NCI-H2107 (cell line): ENCODE measurements at places on chromosomes 4 and X.

GRCh38 chr4:88177983-88178625 lies 19.7 kb upstream of the ABCG2 start:
- DNase-seq = no peak

DNA sequence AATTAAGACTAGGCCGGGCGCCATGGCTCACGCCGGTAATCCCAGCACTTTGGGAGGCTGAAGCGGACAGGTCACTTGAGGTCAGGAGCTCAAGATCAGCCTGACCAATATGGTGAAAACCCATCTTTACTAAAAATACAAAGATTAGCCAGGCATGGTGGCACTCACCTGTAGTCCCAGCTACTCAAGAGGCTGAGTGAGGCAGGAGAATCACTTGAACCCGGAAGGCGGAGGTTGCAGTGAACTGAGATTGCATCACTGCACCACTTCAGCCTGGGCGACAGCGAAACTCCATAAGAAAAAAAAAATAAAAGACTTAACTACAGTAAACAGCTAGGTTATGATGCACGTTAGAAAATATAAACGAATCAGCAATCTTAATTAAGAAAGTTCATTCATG lies 216.0 kb upstream of the TEX13C start:
- DNase-seq = no peak

- DNase-seq = no peak
Observed at GRCh38 chrX:40964633-40965586, 120.3 kb upstream of the USP9X start.

- DNase-seq = no peak
Observed at GRCh38 chr4:35900286-35901243, 343.7 kb downstream of the ARAP2 start.

DNA sequence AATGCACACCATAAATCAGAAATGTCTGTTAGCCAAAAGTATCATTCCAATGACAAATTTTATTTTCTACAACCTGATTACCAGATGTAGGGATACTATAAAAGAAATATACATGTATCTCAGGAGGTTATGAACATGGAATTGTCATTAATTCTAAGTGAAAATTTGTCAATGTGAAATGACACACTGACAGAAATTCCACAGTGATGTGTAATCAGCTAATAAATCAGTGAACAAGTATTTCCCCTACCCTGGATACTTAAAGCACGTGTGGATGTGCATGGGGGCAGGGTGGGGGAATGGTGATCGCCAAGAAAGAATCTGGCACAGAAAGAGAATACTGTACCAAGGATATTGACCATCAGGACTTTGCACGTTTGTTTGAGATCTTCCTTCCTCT lies 123.6 kb downstream of the SH3RF1 start:
- no peak for DNase-seq

- no peak for DNase-seq
Observed at GRCh38 chr4:145266881-145267280, 86.5 kb upstream of the OTUD4 start.

- DNase-seq = no peak
Observed at GRCh38 chrX:3449287-3449686, 102.8 kb upstream of the MXRA5 start.

DNA sequence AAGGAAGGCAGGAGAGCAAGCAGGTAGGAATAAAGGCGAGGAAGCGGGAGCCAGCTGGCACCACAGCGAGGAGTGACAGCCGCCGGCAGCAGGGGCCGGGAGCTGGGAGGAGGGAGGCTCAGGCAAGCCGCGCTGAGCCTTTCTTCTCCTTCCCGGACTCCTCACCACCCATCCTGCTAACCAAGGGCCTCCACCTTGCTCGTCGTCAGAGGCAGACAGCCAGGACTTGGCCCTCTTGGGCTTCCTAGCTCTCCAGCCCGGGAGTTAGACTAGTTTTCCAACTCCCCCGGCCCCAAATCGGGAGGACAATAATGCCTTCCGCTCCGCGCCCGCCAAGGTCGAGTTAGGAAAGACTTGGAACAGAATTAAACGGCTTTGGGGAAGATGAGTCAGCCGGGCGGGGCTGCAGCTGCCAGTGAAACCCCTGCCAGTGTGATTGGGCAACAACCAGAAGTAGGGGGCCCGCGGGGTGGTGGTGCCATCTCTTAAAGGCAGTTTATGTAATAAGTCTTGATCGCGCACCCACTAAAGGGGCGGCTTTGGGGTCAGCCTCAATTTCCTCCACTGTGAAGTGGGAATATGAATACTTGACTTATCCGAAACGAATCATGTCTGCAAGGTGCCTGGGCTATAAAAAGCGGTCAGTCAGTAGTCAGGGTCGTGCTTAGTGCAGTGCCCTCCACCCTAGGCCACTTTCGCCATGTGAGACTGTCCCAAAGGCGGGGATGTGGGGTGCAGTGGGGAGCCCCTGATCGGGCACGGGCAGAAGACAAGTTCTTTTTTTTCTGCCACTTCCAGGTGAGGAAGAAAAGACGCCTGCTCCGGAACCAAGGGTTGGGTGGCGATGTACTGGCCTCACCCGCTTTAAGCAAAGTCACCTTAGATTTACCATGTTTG lies 6.7 kb upstream of the HSD17B10 start:
- no peak for DNase-seq

DNA sequence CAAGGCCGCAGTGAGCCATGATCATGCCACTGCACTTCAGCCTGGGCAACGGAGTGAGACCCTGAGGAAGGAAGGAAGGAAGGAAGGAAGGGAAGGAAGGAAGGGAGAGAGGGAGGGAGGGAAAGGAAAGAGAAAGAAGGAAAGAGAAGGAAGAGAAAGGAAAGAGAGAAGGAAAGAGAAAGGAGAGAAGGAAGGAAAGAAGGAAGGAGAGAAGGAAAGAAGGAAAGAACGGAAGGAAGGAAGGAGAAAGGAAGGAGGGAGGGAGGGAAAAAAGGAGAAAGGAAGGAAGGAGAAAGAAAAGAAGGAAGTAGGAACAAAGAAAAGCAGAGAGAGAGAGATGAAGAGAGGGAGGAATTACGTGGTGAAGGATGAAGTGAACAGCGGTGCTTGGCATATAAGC lies 30.4 kb downstream of the PRPS1 start:
- DNase-seq = no peak

- DNase-seq = no peak
Observed at GRCh38 chr4:169226565-169226964, 44.2 kb downstream of the SH3RF1 start.

GRCh38 chrX:95762716-95763115 lies 921.9 kb upstream of the DIAPH2 start:
- no peak for DNase-seq

DNA sequence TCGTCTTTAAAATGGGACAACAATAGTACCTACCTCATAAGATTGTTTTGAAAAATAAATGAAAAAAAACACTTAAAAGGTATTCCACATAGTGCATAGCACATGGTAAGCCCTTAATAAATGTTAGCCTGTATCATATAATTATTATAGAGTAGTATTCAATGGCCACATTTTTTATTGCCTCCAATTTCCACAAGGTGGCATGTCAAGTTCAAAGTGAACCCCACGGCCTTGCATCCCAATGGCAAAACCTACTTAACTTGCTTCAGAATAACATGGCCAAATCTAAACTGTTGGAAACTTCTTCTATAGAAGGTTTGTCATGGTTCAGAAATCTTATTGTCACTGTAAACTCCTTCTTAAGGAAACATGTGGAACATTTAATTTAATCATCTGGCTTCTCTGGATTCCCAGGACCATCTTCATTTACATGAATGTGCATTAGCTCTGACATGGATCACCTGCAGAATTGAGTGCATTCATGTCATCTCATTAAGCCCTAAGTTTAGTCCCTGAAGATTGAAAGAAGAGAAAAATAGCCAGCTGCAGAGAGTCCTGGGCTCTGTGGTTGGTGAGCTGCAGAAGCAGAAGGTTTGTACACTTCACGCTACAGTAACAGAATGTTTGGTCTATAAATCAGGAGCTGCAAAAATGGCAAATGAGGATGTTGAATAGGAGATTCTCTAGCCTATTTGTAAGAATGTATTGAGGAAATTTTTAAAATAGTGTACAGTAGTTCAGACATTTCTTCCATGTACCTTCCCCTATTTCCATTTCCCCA lies 61.0 kb downstream of the ANXA3 start:
- DNase-seq = no peak

DNA sequence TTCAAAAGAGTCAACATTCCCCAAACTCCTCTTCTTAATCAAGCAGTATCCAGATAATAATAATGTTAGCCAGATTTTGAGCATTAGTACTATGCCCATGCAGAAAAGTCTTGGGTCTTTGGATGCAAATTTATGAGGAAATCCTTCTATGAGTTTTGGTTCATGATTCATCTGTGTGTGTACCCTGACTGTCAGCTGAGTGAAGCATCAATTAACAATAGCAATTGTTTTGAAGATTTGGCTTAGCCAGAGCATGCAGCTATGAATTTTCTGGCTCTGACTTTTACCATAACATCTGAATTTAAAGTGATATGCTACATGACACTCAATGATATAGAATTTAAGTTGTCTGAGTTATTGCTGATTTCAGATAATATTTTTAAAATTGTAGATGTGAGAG lies 145.8 kb downstream of the KLHL4 start:
- no peak for DNase-seq

DNA sequence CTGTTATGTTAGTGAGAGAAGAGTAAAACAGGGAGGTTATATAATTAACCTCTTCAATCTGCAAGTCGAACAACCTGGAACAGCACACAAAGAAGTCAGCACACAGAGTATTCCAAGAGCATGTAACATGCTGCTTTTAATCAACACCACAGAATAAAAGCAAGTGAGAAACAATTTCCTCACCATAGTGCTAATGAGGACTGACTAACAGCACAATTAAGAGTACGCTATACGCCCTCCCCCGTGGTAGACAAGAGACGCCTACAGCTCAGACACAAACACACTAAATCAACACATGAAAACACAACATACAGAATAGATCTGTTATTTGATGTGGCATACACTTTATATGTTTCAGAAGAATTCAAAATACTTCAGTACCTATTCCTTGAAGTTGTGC lies 103.0 kb downstream of the PPP3CA start:
- no peak for DNase-seq

GRCh38 chr4:121950680-121951520 lies 960 bp downstream of the TRPC3 start:
- no peak for DNase-seq

- no peak for DNase-seq
Observed at GRCh38 chrX:130994671-130995070, 63.5 kb upstream of the ARHGAP36 start.

DNA sequence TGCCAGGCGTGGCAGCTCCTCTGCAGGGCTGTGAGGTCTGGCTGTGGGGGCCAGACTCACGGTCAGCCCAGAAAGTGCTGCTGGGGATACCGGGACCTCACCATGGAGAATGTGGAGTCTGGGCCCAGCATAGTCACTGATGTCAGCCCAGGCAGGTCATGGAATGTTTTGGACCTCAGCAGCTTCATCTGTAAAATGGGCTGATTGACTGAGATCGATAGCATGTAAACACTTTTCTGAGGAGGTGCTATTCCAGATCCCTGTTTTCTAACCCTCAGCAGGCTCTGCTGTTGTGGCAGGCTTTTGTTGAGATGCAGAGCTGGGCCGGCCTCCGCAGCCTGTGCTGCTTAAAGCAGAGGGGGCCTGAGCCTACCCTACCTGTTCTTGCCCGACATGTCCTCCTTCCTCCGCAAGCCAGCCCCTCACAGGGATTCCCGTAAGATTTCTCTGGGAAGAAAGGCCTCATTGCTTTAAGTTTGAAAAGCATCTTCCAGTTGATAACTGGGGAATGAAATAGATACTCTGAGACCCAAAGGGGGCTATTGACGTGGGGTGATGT lies 38.3 kb upstream of the HGFAC start:
- no peak for DNase-seq

- no peak for DNase-seq
Observed at GRCh38 chr4:129916991-129917390, 821.0 kb downstream of the C4orf33 start.

GRCh38 chrX:65463550-65463949 lies 71.0 kb downstream of the LAS1L start:
- no peak for DNase-seq

- DNase-seq = no peak
Observed at GRCh38 chr4:182272151-182272550, 28.9 kb downstream of the TENM3 start.

DNA sequence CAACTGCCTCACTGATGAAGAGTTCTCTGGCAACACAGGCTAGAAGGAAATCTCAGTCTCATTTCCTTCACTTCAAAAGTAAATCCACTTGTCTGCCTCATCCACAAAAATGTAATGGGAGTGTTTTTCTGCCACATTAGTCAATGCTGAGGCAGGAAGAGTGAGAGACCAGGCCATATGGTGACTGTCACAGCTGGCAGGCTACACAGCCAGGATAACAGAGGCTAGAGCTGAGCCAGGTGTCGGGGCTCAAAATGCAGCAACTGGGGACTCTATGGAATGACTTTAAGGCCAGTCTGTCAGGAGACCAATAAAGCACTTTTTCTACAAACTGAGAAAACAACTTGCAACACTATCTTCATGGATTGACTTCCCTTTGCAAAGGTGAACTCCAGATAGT lies 204.2 kb downstream of the GPC3 start:
- DNase-seq = no peak

DNA sequence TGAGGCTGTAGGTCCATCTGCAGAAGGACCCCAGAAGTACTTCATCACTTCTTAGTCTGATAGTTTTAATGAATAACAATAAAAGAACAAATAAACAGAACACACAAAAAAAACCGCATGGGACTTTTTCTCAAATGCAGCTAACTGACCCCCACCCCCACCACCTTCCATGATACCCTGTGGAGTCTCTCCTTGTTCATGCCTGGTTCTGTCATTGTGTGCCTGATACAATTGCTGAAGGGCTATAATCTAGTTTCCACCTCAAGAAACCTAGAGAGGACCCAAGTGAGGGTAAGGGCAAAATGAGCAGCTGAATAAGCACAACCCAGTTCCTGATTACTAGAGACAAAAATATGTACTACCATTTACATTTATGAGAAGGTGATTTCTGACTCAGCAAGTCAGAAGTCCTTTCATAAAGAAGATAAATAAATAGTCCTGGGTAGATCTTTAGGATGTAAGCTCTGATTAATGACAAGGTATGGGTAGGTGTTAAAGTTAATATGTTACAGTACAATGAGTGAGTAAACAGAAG lies 155.1 kb downstream of the TMA16 start:
- no peak for DNase-seq

DNA sequence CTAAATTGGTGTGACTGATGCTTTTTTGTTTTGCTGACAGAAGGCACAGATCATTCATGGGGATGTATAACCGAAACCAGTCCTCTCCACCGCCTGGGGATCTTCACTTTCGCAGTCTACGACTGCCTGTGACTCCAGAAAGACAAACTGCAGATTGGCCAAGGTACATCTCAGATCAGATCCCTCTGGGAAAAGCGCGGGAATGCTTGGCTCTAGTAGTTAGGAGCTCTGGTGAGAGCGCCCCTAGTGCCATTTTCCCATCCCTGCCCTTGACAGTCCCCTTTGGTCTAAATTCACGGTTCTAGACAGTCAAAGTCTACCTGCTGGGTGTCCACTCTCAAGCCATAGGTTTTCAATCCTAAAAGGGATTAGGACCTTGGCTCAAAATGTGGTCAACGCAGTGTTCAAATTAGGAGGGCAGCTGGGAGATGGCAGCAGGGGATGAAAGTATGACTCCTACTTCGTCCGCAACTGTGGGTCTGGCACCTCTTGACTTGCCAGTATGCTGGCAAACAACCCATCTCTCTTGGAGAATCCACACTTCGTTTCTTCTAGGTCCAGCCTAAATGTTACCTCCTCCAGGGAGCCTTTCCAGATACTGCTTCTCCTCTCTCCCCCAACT lies 6.9 kb upstream of the HAND2 start:
- no peak for DNase-seq
